ENCODE measurements at places on chromosomes 2 and 18.

GRCh38 chr2:133993160-133993559 is 260.7 kb upstream of the MGAT5 start:
- no peak for DNase-seq

- DNase-seq = no peak
Measured at GRCh38 chr2:173048897-173049661, 26.6 kb upstream of the MAP3K20 start.

- no peak for DNase-seq
Measured at GRCh38 chr2:183948861-183949260, 649.5 kb upstream of the ZNF804A start.

DNA sequence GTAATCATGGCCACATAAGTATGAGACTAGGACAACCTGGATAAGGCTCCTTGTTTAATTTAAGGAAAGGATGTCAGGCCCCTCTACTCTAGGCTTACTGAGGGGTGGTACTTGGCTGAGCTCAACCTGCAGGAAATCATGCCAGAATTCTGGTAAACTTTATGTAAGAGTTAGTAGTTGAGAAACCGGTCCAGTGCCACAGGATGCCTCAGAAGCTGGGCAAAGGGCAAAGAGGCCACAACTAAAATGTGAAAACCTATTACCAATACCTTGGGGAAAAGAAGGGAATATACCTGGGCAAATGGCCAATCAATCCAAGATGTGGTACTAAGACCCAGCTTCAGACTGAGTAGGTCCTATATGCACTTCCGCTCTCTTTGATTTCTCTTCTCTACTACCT is 86.7 kb downstream of the ITSN2 start:
- DNase-seq = no peak

DNA sequence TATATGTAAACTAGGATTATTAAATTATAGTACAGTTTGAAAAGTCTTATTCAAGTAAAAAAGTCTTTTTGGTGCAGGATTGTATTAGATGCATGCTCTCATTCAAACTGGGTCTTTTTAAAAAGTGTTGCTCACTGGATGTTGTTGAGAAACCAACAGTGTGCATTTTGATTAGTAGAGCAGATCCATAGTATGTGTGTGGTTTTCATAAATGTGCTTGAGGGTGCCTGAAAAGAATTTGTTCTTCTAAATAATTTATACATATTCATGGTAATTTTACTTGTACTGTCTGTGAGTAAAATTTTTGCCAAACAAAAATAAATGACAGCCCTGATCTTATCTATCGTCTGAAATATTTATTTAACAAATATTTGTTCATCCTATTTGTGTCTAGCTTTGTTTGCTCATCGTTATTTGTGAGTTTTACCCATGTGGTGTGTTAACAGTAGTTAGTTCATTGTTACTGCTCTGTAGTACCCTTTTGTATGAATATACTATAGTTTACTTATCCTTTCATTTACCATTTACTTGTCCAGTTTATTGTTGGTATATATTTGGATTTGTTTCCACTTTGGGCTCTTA is 50.4 kb downstream of the PTPN4 start:
- DNase-seq = no peak

GRCh38 chr2:188235364-188235763 is 56.3 kb upstream of the GULP1 start:
- no peak for DNase-seq

GRCh38 chr2:33275689-33276444 is 200.6 kb upstream of the RASGRP3 start:
- DNase-seq = no peak

DNA sequence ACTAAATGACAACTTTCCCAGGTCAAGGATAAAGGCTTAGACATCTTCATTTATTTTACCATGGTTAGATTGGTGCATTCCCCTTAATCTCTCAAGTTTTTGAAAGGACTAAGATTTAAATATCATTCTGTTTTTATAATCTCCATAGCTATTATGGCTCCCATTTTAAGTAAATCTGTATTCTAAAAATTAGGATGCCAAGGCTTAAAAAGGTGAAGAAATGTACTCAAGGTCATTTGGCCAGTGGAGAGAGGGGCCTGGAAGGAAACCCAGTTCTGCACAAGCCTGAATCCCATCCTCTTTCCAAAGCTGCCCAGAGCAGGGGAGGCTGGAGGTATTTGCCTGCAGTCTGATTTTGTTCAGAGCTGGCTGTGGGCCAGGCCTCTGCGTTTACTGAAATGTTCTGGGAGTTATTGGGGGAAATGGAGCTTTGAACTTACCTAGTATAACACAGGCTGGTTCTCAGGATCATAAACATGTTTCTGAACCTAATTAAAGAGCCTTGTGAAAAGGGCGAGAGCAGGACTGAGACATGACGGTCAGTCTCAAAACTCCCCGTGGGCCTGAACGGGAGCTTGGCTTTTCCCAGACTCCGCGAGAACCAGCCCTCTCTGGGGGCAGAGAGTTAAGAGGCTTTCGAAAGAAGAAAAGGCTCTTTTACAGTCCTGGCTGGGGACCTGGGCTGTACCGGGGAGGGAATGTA is 85.6 kb downstream of the DDX1 start:
- no peak for DNase-seq

DNA sequence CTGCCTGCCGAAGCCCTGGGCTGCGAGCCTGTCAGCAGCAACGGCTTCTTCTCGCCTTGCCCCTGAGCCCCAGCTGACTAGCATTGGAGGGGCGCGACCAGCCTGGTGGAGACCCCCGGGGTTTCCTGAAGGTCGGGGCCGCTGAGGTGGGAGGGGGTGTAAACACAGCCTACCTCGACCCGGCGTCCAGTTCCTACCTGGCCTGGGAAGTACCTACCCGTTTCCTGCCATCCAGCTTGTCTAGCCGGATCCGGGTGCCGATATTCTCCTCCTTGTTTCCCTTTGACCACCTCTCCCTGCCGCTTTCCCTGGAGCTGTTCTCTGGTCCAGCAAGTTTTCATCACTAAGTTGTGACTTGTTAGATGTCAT is 511 bp downstream of the MOB4 start:
- peak; percentile 34 for DNase-seq

DNA sequence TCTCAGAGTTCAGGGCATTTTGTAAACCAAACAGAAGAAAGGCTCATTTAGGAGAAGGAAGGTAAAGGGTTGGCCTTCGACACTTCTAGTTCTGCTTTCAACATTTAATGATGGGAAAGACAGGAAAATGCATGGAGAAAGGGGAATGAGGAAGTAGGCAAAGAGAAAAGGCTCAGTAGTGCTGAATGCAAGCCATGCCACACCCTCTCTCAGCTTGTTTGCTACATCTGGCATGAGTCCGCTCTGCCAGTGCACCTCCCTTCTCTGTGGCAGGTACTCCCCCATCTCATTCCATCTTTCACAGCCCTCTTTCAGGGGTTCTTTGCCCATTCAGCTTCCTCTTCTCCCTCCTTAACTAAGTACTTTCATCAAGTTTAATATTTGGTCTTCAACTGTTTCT is 120.9 kb upstream of the ITGB6 start:
- DNase-seq = no peak

GRCh38 chr2:3483227-3483985 is 35.9 kb downstream of the ADI1 start:
- peak; percentile 52 for DNase-seq

DNA sequence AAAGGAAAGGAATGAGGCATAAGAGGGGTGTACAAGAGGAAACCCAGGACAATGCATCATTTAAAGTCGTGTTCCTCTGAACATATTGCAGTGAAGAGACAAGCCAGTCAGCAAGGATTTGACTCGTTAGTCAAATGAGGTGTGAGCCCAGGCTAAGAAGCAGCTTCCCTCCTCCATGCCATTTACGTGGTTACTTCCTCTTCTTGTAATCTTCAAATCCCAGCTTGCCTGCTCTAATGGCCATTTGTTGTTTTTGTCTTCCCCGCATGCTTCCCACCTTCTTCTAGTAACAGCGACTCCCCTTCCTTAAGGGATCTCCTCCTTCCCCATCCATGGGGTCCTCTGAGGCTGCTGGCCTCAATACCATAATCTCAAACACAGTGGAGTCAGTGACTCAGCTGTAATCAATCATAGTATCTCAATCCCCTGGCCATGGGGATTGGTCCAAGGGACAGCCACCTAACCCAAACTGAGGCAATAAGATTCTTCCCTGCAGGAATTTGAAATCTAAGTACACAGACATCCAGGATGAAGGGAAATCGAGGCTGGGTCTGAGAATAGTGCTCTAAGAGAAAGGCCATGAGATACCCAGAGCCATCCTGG is 37.6 kb downstream of the SLC14A1 start:
- no peak for DNase-seq

- no peak for DNase-seq
Measured at GRCh38 chr2:94875820-94876522, 4.7 kb downstream of the TEKT4 start.

DNA sequence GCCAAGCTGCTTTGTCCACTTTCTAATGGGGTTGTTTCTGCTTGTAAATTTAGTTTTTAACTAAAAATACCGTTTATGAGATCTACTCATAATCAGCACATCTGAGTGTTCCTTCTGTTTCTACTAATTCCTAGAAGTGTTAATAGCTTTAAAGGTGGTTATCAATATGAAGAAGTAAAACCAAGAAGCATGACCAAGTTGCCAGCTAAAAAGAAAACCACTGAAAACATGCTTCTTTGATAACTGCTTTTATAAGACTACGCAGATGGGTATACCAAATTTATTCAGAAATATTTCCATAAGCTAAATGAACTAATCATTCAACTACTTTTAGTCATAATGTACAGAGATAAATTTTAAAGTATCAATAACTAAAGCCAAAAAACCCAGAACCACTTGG is 101.8 kb downstream of the C2orf74 start:
- DNase-seq = no peak

- no peak for DNase-seq
Measured at GRCh38 chr2:240292035-240292574, 143.4 kb upstream of the GPC1 start.

GRCh38 chr2:110888411-110888810 is 156.0 kb downstream of the ACOXL start:
- no peak for DNase-seq

- peak; percentile 58 for DNase-seq
Measured at GRCh38 chr18:49447810-49448745, 12.4 kb downstream of the DYM start.

DNA sequence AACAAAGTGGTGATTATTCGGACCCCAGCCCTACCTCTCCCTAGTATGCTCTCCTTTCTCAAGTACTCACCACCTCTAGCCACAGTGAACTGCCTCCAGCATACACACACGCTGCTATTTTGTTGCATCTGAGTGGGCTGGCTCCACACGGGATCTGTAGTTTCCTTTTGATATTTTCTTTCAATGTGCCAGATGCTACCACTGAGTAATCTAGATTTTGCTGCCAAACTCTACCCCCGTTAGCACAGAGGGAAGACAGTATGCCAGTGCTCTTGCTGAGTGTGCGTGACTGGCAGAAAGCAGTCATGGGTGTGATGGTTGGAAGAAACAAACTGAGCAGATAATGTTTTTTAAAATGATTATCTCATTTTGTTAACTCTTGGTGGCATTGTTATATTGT is 11.6 kb downstream of the CFLAR start:
- no peak for DNase-seq

- no peak for DNase-seq
Measured at GRCh38 chr18:38402509-38402908, 836.9 kb upstream of the CELF4 start.

GRCh38 chr2:64942693-64943092 is 46.5 kb upstream of the SLC1A4 start:
- DNase-seq = no peak

DNA sequence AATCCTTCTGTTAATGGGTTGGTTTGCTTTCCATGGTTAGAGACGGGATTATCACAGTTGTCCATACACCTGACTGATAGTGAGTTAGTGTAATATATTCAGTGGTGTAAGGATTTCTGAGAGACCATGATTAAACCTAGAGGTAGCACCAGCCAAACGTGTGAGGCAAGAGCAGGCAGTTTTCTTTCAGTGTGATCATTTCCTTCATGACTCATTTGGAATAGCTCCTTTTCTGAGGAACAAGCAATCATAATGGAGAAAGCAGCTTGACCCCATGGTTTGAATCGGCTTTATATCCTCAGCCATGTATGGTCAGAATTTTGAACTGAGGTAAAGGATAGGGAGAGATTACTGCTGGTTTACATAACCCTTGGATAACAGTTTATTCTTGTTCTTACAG is 2.9 kb downstream of the MXD1 start:
- DNase-seq = no peak
